ENCODE measurements at places on chromosomes 11 and 22.

DNA sequence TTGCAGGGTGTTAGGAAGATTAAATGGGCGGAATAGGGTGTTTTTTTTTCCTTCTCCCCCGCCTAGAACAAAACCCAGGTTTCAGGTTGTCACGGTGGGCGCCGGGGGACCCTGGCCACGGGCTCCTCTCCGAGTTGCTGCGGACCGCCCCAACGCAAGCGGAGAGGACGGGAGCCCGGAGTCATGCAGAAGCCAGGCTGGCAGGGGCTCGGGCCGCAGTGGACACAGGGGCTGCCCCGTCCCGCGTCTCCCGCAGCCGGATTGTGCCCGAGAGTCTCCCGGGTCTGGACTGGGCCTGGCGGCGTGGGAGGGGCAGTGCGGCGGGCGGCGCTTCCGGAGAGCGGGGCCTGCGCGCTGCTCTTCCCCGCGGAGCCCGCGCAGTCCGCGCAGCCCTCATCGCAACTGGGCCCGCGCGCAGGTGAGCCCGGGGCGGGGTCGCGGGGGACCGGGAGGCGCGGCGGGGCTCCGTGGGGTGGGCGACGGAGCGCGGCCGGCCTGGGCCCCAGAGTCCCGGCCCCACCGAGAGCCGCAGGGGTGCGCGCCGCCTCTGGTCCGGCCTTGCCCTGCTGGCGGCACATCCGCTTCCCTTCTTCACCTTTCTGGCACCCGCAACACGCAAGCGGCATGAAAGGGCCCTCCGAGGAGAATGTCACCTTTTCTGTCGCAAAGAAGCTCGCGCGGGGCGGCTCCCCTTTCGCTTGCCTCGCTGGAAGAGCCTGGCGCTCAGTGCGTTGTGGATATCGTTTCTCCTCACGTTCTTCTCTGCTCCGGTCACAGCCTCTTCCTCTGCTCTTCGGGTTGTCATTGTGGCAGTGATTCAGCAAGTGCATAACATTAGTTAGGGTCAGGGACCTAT, at the start of gene TIRAP:
Gene TIRAP, plus strand, starts transcription at position 358 of the 856 bp plus-strand sequence. CDS start 7,802 bp downstream, outside the sequence.
- peak; percentile 52 for DNase-seq

DNA sequence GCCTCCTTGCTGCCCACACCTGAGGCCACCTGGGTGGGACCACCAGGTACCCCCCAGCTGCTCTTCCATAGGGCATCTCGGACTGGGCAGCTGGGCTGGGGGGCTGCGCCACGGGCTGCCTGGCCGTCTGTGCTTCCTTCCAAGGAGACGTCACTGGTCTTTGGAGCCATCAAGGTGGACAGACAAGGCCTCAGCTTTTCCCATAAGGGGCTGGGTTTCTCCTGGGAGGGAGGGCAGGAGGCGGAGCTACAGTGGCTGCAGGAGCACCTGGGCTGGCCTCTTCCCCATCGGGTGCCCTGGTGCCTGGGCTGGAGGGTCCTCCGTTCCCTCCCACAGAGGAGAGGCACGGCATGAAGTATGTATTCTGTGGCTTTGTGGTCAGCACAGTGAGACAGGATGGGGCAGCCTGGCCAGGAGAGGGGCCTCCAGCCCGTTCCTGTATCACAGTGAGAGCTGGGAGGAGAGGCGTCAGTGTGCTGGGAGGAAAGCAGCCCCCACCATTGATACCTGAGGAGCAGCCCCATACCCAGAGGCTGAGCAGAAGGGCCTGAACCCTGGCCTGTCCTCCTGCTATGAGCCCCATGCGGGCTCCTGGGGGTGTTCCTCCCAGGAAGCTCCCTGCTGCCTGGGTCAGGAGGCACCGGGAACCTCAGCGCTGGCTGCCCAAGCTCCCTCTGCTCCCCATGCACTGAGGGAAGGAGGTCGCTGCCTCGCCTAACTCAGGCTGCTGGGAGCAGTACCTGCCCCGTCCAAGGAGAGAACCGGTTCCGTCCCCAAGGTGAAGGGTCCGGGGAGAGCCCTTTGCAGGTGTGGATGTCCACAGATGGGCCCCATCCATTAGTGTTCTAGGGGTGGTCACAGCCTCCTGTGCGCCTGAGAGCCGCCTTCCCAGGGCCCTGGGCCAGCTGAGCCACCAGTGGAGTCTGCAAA, 1075.0 kb downstream of the BRD1 start:
- no peak for DNase-seq

GRCh38 chr11:73152861-73153483, 10.9 kb upstream of the FCHSD2 start:
- no peak for DNase-seq

DNA sequence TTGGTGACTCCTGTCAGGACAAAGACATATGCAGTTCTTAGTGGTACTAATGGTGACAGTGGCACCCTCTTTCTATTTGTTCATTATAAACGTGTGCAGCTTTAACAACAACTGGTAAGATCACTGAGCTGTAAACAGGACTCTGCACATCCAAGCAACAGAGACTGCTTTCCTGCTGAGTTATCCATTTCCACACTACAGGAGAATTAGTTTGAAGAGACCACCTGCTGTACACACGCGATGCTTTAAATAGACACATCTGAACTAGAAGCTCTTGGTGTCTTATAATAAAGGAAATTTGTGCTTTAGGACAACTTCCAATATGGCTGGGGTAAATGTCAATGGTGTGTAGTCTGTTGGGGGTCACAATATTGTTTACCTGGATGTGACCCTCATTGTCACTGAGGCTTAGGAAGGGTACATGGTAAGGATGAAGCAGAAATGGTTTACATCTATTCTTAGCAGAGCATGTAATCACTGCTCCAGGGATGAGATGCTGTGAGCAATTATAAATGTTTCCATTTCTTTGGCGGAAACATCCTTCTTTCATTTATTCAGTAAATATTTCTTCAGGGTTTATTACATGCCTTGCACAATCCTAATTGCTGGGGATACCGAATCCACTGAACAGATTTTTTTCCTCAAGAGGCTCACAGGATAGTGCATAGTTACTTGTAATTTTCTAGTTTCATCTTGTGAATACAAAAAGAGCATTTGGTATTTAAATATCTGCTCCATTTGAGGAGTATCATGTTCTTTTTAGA, 354.0 kb upstream of the CCDC90B start:
- DNase-seq, result no peak

- no peak for DNase-seq
Observed at GRCh38 chr11:2816523-2816922, 69.1 kb downstream of the CDKN1C start.

DNA sequence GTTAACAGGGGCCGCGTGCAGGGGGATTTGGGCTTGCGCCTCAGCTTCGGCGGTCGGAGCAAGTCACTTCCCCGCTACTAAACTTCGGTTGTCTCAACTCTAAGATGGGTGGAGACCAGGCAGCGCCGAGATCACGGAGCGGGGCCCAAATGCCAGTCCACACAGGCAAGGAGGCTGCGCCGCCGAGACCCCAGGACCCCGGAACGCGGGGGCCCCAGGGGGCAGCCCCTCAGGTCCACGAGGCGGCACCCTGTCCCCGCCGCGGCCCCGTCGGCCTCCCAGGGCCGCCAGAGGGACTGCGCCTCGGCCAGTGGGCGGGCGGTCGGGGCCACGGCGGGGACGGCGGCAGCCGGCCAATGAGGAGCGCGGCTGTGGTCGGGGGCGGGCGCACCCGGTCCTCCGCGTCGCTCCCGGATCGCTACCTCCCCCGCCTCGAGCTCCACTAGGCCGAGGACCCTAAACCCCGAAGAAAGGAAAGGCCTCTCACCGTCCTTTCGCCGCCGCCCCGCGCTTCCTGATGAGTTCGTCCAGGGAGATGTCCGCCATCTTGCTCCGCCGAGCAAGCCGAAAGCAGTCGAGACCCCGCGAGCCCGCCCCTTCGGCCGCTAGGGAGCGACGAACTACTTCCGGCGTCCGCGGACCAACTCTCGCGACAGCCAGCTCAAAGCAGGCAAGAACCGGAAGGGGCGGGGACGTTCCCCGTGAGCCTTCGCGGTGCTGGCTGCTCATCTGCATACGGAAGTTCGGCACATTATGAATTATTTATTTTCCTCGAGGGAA, at the start of gene POLDIP3:
Gene POLDIP3, minus strand, starts transcription at position 572 of the 780 bp plus-strand sequence. Its CDS starts 26 bp downstream, at position 546.
- DNase-seq, result peak; percentile 95

- DNase-seq, result no peak
Observed at GRCh38 chr11:120288021-120288420, 37.1 kb upstream of the TLCD5 start.

GRCh38 chr11:64245797-64246620, 734 bp downstream of the PPP1R14B start:
- DNase-seq, result peak; percentile 89

DNA sequence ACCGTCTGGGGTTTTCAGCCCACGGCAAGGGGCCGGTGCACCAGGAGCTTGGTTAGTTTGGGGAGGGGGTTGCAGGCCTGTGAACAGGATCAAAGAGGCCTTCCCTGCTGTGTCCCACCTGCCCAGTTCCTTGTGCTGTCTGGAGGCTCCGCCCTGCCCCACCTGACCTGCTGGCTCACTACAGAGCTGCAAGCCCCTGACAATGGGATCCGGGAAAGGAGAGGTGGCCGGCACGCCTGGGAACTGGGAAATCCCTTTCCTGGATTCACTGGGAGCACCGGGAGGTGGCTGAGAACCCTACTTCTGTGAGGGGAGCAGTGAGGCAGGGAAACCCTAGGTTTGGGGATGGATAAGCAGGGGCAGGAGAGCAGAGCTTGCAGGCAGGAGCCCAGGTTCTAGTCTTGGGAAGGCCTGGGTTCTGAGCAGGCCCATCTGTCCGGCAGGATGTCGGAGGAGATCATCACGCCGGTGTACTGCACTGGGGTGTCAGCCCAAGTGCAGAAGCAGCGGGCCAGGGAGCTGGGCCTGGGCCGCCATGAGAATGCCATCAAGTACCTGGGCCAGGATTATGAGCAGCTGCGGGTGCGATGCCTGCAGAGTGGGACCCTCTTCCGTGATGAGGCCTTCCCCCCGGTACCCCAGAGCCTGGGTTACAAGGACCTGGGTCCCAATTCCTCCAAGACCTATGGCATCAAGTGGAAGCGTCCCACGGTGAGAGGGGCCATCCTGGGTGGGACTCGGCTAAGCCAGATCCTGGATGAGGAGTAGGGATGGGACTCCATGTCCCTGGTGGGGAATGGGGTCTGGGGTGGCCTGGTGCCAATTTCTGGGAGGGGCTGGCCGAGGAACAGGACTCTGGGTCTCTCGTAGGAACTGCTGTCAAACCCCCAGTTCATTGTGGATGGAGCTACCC, 786 bp downstream of the CAPN1 start:
- DNase-seq, result peak; percentile 27

GRCh38 chr11:68041617-68042218, 2.9 kb downstream of the TCIRG1 start:
- DNase-seq, result no peak

DNA sequence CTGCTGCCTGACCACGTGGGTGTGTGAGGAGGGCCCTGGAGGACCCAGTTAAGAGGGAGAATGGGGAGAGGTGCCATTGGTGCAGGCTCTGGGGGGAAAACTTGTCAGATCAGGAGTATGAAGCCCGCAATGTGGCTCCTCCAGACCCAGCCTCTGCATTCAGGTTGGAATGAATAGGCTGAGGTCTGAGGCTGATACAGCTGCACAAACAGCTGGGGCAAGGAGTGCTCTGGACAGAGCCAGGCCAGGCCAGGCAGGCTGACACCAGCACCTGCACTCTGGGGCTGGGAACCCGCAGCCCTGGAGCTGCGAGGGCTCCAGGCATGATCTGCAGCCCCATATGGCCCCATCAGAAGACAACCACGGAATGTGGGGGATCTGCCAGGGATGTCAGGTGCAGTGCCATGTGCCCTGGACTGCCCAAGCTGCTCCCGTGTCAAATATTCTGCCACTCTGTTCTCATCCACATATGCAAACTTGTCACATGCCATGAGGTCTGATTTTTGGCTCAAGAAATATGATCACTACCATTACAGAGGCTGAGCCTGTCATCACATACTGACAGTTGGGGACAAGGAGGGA, 27.2 kb upstream of the KCNJ11 start:
- DNase-seq, result no peak

DNA sequence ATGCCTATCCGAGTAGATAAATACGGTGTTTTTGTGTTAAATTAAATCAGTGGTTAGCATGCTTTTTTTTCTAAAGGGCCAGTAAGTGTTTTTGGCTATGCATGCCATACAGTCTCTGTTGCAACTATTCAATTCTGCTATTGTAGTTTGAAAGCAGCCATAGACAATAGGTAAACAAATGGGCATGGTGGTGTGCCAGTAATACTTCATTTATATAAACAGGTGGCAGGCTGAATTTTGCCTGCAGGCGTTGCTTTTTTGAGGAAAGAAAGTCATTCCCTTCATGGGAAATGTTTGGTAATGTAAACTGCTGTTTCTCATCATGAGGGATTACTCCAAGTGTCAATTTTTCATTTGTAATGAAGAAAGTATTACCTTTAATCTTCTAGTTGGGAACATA, 106.5 kb downstream of the TMEM135 start:
- no peak for DNase-seq

All from ACHN (cell line).